ENCODE measurements at places on chromosomes 1 and 21.

DNA sequence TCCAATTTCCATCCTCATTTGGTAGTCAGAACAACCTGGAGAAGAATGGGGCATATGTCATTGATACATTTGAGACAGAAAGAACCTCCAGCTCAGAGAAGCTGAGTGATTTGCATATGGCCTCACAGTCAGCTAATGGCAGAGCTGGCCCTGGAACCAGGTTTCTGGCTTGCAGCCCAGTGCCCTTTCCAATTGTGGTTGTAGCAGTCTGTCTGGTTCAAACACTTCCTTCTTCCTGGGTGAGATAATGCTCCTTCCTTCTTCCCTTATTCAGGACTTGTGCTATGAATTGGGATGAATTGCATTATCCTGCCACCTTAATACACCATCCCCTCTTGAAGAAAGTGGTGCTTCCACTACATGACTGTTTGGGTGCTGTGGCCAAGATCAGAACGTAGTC lies 24.2 kb downstream of the SLC5A9 start:
- DNase-seq, result no peak

- DNase-seq, result no peak
Measured at GRCh38 chr1:99749504-99750347, 16.7 kb downstream of the FRRS1 start.

GRCh38 chr1:43307458-43308158 lies 6.8 kb downstream of the TIE1 start:
- no peak for DNase-seq

DNA sequence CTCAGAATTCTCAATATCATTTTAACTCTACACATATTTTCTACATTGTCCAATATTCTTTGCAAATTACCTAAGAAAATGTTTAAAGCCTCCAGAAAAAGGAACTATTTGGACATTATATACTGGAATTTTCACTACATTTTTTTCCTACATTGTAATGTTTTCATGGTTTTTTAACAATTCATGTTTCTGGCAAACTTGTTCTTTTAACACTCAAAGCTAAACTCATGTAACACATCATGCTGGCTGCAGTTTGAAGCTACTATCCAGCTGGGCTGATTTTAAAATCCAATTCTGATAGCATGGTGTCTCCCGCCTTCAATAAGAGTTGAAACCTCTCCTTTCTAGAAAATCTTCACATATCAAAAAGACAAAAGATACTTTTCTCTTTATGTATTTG lies 52.0 kb downstream of the TGFBR3 start:
- DNase-seq, result no peak

- no peak for DNase-seq
Measured at GRCh38 chr1:40628903-40629292, 36.6 kb downstream of the RIMS3 start.

DNA sequence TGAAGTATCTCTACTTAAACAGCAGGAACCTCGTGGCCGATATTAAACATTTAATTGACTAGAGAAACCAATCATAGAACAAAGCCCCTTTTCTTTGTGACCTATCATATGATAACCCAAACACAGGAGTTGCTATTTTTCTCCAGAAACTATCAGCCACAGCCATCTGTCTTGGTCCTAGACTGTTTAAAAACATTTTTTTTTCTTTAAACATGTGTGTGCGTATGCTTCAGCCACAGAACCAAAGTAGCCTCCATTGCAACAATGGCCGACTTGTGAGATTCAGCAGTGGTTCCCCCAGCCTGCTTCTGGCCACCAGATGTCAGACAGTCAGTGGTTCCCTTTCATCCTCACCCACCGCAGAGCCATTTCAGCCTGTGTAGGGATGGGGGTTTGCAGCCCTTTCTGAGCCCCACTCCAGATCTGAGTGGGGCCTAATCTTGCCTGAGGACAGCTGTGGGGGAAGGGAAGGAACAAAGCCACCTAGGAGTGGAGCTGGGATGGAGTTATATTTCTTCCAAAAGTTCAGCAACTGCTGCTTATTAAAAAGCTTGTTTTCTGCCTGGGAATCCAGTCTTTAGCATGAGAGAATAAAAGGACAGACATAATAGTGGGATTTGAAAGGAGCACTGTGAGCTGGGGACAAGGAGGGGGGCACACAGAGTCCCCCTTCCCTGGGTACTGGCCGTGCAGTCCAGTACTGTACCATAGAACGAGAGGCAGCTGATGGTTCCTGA lies 11.7 kb upstream of the IGSF3 start:
- no peak for DNase-seq

- no peak for DNase-seq
Measured at GRCh38 chr1:12601700-12602658, 16.0 kb downstream of the DHRS3 start.

All from D721Med (cell line).